ENCODE measurements at places on chromosomes 5 and 9.
A peak's percentile ranks its signal among the peaks of the same experiment; 100 is the strongest.

GRCh38 chr5:132473019-132473531, 17.5 kb downstream of the IRF1 start:
- peak; percentile 75 for DNase-seq

GRCh38 chr9:81741103-81741502, 51.8 kb upstream of the TLE1 start:
- no peak for DNase-seq

- DNase-seq = no peak
Observed at GRCh38 chr5:41686767-41687166, 176.4 kb upstream of the PLCXD3 start.

GRCh38 chr5:30539004-30539634, 654.4 kb upstream of the CDH6 start:
- no peak for DNase-seq

DNA sequence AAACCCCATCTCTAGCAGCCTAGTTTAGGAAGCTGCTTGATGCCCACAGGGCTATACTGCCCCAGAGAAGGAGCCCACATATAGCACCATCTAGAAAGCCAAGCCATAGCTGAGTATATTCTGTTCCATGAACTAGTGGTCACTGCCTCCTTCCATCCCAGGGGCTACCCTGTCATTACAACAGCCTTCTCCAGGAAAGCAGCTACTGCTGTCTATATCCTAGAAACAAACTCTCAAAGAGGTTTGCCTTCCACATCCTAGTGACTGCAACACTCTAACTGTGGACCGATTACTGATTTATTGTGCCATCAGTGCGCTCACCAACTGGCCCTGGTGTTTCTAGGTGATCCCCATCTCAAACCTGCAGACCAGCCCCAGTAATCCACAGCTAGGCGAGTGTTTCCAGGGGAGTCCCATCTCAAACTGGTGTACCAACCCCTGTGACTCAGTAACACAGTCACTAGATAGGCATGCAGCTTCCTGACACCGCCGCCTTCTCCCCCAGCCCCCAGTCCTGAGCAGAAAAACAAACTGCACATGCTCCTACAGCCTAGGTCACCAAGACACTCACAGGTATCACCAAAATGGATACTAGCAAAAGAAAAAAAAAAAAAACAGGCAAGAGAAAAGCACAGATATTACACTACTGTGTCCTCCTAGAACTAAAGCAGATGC, 14.8 kb downstream of the SPTLC1 start:
- no peak for DNase-seq

Measured in activated naive CD8-positive, alpha-beta T cell treated with anti-CD3 and anti-CD28 coated beads for 36 hours (primary cell).